ENCODE measurements at places on chromosomes 7 and 10.

DNA sequence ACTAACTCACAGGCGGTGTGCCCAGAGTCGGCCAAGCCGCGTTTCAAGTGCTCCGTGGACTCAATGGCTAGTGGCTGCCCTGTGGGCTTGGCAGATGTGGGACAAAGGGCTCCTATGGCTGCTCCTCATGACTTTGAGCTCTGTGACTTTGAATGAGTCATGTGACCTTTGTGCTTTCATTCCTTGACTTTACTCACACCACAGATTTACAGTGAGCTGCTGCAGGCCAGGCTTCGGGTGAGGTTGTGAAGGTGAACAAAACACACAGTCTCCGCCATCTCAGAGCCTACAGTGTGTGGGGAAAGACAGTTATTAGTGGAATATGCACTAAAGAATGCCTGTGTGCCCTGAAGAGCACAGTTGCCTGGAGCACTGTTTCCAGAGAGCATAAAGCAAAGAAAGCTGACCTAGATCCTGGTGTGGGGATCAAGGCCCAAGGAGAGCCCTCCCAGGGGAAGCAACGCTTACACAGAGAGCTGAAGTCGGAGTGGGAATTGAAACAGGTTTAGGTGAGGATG is 29.7 kb upstream of the PLEKHA1 start:
- peak; percentile 69 for DNase-seq

DNA sequence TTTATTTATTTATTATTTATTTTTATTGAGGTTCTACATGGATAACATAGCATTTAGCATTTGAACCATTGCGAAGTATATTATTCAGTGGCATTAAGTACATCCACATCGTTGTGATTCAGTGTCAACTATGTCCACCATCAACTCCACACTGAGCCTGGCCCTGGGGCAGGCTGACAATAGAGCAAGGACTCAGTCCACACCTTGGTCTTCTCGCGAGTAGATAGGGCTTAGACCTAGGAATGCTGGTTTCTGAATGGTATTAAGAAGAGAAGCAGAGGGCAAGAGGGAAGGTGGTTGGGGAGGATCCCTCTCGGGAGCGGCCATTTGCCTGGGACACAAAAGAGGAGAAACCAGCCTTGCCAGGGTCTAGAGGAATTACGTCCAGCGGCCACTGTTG is 599.2 kb upstream of the MGMT start:
- DNase-seq: no peak

DNA sequence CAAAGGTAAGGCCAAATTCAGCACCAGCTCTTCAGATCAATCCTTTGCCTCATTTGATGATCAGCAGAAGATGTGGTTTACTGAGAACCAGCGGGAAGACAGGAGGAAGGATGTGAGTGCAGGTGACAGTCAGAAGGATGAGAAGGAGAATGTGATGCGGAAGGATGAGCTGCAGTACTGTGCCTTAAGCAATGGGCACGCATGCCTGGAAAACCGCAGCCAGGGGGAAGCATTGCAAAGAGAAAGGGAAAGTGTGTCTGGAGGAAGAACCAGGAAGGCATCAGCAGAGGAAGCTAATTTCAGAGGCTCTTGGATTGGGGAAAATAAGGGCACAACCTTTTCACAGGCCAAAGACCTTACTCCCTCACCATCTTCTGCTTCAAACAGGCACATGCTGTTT is 25.7 kb downstream of the C10orf71 start:
- DNase-seq: peak; percentile 26

GRCh38 chr7:72404743-72405142 is 7.4 kb downstream of the CALN1 start:
- DNase-seq: no peak

DNA sequence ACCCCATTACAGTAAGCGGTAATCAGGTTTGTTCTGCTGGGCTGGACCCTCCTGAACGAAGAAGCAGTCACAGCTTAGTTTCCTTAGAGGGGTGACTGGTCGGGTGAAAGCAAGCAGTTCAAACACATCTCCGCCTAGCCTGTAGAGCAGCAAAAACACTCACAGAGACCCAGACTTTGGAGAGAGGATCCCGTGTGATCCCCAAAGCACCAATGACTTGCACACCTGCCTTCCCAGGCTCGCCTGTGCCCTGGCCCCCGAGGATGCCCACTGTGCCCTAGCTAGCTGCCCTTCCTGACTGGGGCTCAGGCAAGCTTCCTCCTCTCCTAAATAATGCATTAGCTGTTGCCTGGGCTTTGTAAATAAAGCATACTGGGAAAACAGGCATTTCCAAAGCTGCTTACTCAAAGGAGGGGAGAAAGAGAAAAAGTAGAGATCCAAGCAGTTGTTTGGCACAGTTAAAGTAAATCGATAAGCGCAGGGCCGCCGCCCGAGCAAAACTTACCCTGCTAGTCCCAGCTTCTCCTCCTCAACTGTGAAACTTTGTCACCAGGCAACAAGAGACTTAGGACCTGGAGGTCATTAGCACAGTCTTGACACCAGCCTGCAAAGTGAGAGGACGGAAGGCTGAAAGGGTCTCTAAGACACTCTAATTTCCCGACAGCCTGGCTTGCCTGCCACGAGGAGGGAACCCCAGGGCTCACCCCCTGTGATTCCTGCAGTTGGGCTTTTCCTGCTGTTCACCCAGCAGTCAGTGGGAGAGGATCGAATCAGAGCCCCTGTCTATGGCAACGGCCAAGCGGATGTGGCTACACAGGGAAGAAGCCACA is 4.8 kb downstream of the LRRC18 start:
- peak; percentile 5 for DNase-seq

GRCh38 chr7:96052860-96053470 is 268.9 kb downstream of the SLC25A13 start:
- no peak for DNase-seq

- DNase-seq: no peak
Measured at GRCh38 chr10:93123766-93124165, 50.1 kb downstream of the CYP26A1 start.

DNA sequence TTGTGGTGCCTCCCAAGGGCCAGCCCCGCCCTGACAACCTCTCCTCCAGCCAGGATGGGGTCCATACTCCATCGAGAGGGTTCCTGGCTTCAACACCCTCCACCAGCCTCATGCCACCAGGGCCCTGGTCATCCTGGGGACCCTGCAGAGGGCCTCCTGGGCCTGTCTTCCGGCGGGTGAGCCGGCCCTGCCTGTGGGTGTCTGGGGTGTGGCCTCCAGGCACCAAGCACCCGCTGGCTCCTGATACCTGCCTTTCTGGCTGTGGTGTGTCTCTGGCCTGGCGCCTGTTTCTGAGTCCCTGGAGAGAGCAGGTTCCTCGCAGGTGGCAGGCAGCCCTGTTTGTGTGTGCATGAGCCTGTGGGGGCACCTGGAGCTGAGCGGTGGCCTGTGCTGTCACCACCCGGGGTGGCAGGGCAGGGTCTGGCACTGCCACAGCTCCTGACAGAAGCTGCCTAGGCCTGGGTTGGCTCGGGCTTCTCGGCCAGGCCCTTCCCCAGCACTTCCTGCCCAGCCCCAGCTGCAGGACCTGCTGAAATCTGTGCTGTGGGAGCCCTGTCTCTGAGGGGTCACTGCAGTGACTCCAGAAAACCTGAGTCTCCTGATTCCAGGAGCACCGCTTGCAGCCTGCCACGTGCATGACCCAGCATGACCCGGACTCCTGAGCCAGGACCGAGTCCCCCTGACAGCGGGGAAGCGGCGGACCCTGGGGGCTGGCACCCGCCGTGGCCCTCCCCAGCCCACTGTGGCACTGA is 18.4 kb downstream of the ADAM8 start:
- no peak for DNase-seq

DNA sequence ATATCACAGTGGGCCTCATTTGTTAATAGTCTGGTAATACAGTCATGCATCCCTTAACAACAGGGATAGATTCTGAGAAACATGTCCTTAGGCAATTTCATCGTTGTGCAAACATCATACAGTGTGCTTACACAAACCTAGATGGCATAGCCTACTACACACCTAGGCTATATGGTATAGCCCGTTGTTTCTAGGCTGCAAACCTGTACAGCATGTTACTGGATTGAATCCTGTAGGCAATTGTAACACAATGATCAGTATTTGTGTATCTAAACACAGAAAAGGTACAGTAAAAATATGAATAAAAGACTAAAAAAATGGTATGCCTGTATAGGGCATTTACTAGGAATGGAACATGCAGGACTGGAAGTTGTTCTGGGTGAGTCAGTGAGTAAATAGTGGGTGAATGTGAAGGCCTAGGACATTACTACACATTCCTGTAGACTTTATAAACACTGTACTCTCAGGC is 12.0 kb upstream of the RHOBTB1 start:
- peak; percentile 84 for DNase-seq

GRCh38 chr7:129544700-129545099 is 42.4 kb downstream of the SMKR1 start:
- DNase-seq: no peak

DNA sequence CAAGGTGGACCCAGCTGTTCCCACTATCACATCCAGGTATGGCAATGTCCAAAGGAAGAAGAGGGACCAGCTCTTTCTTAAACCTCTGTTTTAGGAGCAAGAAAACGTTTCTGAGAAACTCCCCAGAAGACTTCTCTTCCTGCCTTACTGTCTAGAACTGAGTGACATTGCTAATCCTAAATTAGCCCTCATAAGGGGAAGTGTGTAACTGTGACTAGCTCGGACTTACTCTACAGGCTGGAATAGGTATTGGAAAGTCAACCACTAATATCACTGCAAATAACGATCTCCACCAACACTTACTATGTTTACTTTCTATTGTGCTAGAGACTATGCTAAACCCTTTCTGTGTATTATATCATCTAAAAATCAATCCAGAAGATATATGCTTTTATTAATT is 49.9 kb upstream of the RELN start:
- no peak for DNase-seq

DNA sequence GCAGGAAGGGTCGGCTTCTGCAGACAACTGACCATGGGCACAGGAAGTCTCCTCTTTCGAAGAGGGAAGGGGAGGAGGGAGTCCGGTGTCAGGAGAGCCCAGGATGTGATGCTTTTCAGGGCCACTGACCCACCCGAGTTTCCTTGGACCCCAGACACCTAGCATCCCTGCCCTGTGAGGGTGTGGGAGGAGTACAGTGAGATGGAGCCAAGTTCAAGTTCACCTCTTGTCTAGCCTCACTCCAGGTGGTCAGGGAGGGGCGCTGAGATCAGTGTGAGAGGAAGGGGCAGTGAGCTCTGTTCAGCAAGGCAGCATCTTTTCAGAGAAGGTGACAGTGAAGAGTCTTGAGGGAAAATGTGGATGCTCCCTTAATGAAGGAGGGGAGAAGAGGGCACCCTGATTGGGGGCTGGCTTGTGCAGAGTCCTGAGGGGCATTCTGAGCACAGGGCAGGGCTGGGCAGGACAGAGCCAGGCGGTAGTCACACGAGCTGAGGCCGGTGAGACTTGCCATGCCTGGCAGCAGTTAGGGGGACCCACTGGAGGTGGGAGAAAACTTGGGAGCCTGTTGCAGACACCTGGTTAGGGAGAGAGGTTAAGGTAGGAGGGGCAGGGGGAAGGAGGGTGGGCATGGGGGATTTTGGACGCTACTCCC is 49.7 kb downstream of the ADCY1 start:
- DNase-seq: no peak

DNA sequence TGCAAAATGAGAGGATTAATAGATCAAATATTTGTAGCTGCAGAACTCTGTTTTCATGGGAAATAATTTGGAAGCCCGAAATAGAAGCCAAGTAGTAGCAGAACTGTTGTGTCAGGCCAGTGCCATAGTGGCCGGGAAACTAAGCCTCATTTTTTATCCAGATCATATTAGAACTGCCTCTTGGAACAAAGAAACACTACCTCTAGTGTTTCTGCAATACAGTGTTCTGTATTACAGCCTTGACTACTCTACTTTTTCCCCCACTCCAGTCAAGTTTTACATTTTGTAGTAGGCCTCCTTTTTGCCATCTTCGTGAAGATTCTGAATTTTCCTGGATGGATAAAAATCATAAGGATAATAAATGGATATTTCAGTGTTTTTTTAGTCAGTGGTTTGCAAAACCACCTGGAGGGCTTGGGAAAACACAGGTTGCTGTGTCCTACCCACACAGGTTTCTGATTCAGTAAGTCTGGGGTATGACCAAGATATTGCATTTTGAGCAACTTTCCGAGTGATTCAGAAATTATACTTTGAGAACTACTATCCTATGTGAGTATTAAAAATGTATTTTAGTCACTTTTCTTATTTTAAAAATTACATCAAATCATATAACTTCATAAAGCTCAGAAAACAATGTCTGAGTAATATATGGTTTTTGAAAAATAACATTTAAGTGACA is 326.2 kb upstream of the KAT6B start:
- DNase-seq: no peak

DNA sequence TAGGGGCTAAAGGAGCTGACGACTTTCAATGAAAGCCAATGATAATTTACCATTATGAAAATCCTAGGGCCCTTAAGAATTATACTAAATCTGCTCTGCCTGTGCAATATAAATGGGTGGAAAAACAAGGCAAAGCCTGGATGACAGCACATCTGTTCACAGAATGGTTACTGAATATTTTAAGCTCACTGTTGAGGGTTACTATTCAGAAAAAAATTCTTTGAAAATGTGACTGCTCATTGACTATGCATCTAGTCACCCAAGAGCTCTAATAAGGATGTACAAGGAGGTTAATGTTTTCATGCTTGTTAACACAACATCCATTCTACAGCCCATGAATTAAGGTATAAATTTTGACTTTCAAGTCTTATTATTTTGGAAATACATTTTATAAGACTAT is 8.9 kb downstream of the DKK1 start:
- DNase-seq: no peak

- DNase-seq: no peak
Measured at GRCh38 chr7:144397086-144397485, 6.4 kb downstream of the NOBOX start.

DNA sequence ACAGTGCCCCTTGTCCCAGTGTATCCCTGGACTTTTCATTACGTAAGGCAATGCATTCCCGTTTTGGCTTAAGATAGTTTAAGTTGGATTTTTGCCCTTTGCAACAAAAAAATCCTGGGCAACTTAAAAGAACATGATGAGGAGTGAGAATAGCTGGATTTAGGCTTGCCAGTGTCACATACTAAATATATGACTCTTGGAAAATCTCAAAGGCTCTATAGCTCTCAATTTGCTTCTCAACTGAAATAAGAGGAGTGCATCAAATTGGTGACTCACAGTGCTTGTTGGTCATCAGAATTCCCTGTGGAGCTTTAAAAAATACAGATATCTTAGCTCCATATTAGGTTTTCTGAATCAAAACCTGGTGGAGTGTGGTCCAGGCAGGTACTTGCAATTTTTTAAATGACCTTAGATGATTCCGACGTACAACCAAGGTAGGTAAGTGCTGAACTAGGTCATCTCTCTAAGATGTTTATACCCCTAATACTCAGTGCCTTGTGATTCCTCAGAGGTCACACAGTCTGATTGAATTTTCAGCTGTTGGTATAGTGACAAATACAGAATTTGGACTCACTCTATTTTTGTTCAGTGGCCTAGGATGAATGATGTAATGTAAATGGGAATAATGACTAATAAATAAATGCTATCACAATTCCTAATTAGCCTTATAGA is 33.9 kb upstream of the ORC5 start:
- DNase-seq: no peak

DNA sequence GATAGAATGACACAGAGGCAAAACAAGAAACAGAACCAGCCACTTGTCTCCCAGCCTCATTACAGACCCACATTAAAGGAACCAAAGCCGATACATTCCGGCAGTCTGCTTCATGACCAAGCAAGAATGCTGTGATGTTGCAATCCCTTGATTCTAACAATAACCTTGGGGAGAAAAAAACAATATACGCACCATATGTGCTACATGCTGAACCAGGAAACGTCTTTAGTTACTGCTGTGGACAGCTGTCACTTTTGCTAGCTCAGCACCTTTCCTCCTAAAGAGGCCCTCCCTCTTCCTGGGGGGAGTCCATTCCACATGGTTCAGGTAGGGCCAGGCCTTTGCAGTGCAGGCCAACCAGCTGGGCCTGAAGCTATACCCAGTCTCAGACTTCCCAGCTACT is 79.1 kb downstream of the PRTFDC1 start:
- DNase-seq: peak; percentile 98
